ENCODE measurements at places on chromosomes 11 and 22. TPM values are rescaled to one million over a fixed set of nuclear protein-coding genes. Genes with fewer than 3 reads are reported as not detected.

GAS2 gene
- total RNA-seq, result 10.0 TPM

DLG2 gene
- total RNA-seq, result 9.9 TPM

MMP7 gene
- total RNA-seq, result 4.5 TPM

CCDC188 gene
- 0.35 TPM for total RNA-seq

SHANK2 gene
- 1.8 TPM for total RNA-seq

TP53AIP1 gene
- 0.37 TPM for total RNA-seq

GRCh38 chr11:130003717-130004001, 1.0 kb upstream of the PRDM10 start:
- no peak for DNase-seq
- peak overlapping the region; percentile 99 for H3K27ac ChIP-seq
- H3K36me3 ChIP-seq, result no peaks in the 10 kb centered on the region
- no peaks in the 10 kb centered on the region for H3K27me3 ChIP-seq
- H3K4me3 ChIP-seq, result peak overlapping the region; percentile 89

GRCh38 chr11:77879218-77879617, 58.3 kb downstream of the AAMDC start:
- no peaks in the 10 kb centered on the region for H3K27me3 ChIP-seq

GRCh38 chr11:8204025-8204424, 35.2 kb upstream of the RIC3 start:
- no peak overlapping the region for H3K27ac ChIP-seq
- H3K27me3 ChIP-seq, result no peaks in the 10 kb centered on the region
- no peak for DNase-seq
- no peaks in the 10 kb centered on the region for H3K4me1 ChIP-seq
- H3K4me3 ChIP-seq, result no peak overlapping the region

DNA sequence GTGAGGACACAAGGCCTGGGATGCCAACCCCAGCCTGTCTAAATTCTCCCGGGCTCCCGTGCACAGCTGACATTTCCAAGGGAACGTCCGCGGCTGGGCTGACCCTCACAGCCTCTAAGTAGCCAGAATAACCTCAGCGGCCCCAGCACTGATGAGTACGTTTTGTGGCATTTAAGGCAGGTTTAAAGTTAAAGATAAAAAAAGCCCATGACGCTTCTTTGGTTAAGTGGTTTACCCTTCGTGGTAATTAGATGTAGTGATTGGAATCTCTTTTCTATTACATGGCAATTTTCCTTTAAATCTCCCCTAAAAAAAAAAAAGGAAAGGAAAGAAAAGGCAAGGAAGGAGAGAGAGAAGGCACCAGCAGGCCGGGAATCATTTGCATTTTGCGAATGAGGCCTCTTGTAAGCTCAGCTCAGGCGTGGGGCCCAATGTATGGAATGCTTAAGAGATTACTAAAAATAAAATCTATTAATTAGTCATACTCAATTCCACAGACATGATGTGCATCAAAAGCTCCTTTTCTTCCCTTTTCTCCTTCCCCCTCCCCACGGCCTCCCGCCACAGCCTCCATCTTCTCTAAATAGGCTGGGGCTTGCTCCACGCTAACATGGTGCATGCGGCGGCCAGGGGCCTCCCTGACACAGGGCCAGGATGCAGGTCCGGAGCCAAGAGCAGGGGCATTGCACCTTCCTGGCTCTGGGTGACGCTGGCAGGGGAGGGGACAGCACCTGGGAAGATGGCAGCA, 44.1 kb downstream of the MACROD1 start:
- no peak overlapping the region for H3K27ac ChIP-seq
- H3K36me3 ChIP-seq, result no peaks in the 10 kb centered on the region
- no peaks in the 10 kb centered on the region for H3K27me3 ChIP-seq
- no peak overlapping the region for H3K4me3 ChIP-seq
- no peaks in the 10 kb centered on the region for H3K4me1 ChIP-seq

DNA sequence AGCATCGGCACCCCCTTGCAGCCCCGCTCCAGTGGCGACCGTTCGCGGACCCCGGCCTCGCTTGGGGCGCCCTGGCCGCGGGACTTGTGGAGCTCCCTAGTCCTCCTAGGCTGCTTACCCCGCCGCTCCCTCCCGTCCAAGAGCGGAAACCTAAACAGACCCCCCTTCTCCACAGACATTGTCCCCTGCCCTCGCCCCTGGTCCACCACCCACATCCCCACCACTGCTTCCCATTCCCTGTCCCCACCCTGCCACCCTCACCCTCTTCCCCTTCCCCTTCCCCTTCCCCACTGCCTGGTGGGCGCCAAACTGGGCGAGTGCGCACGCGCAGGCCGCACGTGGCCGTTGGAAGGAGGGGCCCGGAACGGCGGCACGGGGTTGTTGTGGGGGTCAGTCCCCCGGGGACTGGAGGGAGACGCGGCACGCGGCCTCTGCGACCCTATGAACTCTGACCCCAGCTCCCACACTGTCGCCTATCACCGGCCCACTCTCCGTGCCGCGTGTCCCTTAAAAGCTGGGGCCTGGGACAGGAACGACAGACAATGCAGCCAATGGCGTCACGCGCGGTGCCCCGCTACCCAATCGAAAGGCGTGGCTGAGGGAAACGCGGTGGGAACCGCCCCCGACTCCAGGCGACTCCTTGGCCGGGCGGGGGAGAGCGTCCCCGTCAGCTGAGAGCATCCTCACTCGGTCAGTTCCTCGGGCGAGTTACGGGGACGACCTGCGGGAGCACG, at the start of gene SNX32:
TSS of gene SNX32 (plus strand) at position 667 of the 734 bp plus-strand sequence. CDS start 103 bp downstream, outside the sequence.
- H3K36me3 ChIP-seq, result no peaks in the 10 kb centered on the region
- peak; percentile 96 for DNase-seq
- peak within 1 kb of the TSS; percentile 40 for H3K4me3 ChIP-seq
- no peaks in the 10 kb centered on the region for H3K27me3 ChIP-seq

DNA sequence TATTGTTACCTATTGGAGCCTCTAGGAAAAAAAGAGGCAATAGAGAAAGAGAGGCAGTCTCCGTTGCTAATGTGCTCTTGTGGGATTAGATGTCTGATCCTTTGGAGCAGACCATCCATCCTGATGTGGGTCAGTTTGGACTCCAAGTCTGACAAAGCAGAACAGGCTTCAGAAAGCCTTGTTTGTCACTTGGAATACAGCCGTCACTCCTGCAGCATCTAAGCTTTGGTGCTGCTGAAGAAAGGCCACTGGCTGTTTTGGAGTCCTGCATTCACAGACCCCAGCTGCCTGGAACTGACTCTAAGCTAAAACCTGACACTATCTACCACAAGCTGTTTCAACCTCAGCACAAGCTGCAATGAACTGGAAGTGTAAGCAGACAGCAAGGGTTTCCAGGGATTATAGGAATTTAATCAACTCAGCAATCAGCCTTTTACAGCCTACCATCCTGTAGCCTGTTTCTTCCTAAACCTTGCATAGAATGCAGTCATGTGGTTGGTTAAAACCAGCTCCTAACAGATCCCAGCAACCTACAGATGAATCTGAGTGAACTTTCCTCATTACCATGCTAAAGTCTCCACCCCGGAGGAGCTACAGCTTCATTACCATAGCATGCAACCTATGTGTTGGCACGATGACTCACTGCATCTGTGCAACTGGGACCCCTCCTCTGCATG, 3.7 kb upstream of the PLAAT4 start:
- H3K4me1 ChIP-seq, result peaks cover 10% of the 10 kb centered on the region
- H3K27ac ChIP-seq, result no peak overlapping the region
- no peaks in the 10 kb centered on the region for H3K36me3 ChIP-seq
- no peak overlapping the region for H3K4me3 ChIP-seq
- DNase-seq, result no peak
- H3K27me3 ChIP-seq, result no peaks in the 10 kb centered on the region

DNA sequence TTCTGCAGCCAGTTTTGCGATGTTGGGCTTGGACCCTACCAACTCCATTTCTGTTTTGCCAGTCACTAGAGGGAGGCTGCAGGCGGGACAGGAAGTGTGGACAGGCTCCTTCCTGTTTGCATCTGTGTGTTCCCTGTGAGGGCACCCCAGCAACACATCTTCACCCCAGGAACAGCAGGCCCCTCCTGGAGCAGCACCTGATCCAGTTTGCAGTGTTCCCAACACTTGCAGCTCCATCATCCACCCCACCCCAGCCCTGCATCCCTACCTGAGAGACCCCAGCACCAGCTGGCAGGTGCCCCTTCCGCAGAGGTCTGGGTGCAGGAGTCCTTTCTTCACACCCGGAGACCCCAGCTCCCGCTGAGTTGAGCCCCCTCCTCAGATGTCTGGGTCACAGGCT, 7.4 kb upstream of the VSIG10L2 start:
- no peak for DNase-seq
- H3K27ac ChIP-seq, result no peak overlapping the region
- no peak overlapping the region for H3K4me3 ChIP-seq
- peaks cover 4% of the 10 kb centered on the region for H3K4me1 ChIP-seq

- H3K36me3 ChIP-seq, result no peaks in the 10 kb centered on the region
- no peaks in the 10 kb centered on the region for H3K27me3 ChIP-seq
- DNase-seq, result peak; percentile 86
Measured at GRCh38 chr22:36409911-36410756, 22.4 kb upstream of the MYH9 start.

GRCh38 chr11:75839851-75840250, 24.8 kb downstream of the UVRAG start:
- H3K36me3 ChIP-seq, result no peaks in the 10 kb centered on the region
- H3K4me3 ChIP-seq, result no peak overlapping the region
- no peak for DNase-seq
- no peaks in the 10 kb centered on the region for H3K27me3 ChIP-seq
- peaks cover 2% of the 10 kb centered on the region for H3K4me1 ChIP-seq
- H3K27ac ChIP-seq, result no peak overlapping the region

DNA sequence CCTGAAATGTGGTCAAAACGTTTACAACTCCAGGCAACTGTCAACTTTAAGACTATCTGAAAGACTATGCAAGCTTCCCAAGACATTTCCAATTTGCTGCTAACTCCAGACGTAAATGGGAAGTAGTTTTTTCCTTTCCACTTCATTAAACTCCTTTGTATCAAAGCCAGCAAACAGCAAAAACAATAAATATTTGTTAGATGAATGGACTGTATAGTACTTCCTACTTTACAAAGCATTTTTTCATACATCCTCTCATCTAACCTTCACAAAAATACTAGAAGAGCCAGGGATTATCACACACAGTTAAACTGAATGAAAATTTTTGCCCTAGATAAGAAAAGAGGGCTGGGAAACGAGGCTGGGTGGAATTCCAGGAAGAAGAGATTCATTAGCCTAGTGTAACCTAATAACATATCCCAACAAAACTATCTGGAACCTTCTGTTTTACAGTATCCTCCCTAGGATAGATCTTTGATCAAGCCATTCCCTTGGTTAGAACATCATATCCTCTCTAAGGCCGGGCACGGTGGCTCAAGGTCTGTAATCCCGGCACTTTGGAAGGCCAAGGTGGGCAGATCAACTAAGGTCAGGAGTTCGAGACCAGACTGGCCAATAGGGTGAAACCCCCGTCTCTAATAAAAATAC, 10.4 kb downstream of the NUP98 start:
- no peak overlapping the region for H3K4me3 ChIP-seq
- H3K36me3 ChIP-seq, result no peaks in the 10 kb centered on the region
- no peak overlapping the region for H3K27ac ChIP-seq
- H3K27me3 ChIP-seq, result no peaks in the 10 kb centered on the region

GRCh38 chr11:96019810-96020747, 96.2 kb upstream of the MTMR2 start:
- H3K4me1 ChIP-seq, result peaks cover 2% of the 10 kb centered on the region
- no peak overlapping the region for H3K27ac ChIP-seq
- H3K4me3 ChIP-seq, result no peak overlapping the region
- H3K36me3 ChIP-seq, result no peaks in the 10 kb centered on the region
- no peak for DNase-seq

DNA sequence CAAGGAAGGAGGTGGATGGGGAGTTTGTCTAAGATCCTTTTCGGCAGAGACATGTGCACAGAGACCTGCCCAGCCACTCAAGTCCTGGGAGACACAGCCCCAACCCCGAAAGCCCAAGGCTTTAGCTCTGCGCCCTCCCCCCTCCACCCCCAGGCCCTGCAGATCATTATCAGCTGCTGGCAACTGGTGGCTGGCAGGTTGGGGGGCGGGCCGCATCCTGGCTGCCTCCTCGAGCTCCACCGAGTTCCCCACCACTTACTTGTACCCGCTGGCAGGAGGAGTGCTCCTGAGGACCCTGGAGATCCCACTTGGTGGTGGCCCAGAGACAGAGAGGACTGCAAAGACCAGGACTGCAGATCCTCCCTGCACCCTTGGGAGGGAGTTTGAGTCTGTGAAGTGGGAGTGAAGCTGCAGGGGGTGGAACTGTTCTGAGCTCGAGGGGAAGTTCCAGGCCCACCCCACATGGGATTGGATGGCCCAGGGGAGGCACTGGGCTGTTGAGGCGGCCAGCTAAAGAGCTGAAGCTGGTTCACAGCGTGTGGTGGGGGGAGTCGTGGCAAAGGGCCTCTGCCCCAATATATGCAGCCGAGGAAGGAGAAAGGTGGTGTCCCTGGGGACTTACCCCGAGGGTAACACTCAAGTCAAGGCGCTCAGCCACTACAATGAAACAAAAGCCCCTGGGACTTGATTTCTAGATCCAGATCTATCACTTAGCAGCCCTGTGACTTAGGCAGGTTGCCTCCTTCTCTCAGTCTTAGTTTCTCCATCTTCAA, 19.9 kb upstream of the CCDC86 start:
- DNase-seq, result no peak
- H3K27ac ChIP-seq, result no peak overlapping the region
- no peaks in the 10 kb centered on the region for H3K36me3 ChIP-seq

DNA sequence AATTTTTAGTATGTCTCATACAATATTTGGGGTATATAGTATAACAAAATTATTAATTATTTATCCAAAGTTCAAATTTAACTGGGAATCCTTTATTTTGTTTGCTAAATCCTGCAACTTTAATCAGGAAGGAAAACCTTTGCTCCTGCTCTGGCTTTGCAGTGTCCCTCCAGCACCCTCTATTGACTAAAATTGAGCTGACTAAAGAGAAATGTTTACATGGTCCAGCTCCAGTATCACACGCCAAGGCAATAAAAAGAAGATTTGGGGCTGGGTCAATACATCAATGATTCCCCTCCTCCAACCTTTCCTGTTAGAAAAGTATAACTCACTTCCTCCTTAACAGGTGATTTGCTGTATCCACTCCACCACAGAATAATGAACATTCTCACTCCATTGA, 153.0 kb upstream of the LRRC4C start:
- DNase-seq, result no peak
- no peaks in the 10 kb centered on the region for H3K4me1 ChIP-seq
- H3K27me3 ChIP-seq, result no peaks in the 10 kb centered on the region
- H3K36me3 ChIP-seq, result no peaks in the 10 kb centered on the region

DNA sequence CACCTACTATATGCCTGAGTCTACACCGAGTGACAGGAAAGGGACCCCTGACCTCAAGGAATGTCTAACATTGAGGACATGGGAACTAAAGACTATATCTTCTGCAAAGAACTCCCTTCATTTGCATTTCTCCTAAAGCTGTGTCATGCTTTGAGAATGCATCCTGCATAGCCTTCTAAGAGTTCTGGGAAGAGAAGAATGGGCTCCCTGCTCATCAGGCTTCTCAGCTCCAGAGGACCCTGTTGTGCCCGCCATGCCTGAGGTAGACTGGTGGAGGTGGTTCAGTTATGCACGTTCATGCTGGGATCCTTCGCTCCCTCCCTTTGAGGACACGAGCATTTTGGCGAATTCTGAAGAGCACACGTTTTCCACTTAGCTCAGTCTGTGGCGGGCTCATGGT, 63.3 kb downstream of the GRIK4 start:
- DNase-seq, result no peak
- H3K27ac ChIP-seq, result no peak overlapping the region
- no peaks in the 10 kb centered on the region for H3K36me3 ChIP-seq
- no peaks in the 10 kb centered on the region for H3K27me3 ChIP-seq

GRCh38 chr22:35070451-35071093, 4.6 kb downstream of the ISX start:
- H3K4me3 ChIP-seq, result no peak overlapping the region
- H3K27ac ChIP-seq, result no peak overlapping the region
- H3K4me1 ChIP-seq, result no peaks in the 10 kb centered on the region

GRCh38 chr11:95016139-95016538, 8.9 kb upstream of the KDM4E start:
- no peaks in the 10 kb centered on the region for H3K27me3 ChIP-seq
- H3K4me1 ChIP-seq, result no peaks in the 10 kb centered on the region
- H3K27ac ChIP-seq, result no peak overlapping the region
- no peak for DNase-seq
